Renal cortical epithelial cell (primary cell): ENCODE measurements at places on chromosomes 13 and 19. TPM values are rescaled to one million over a fixed set of nuclear protein-coding genes. Genes with fewer than 3 reads are reported as not detected.

GARIN5A gene
- 0.52 and 0.89 TPM in 2 replicates for total RNA-seq

FXYD1 gene
- not detected in 2 replicates for total RNA-seq

ZNF528 gene
- total RNA-seq: 19.1 and 28.2 TPM in 2 replicates

STOML3 gene
- total RNA-seq: not detected in 2 replicates

SLC15A1 gene
- 1.4 and 4.9 TPM in 2 replicates for total RNA-seq

PTPRH gene
- total RNA-seq: 0.55 and 4.9 TPM in 2 replicates

KBTBD7 gene
- total RNA-seq: 5.0 and 15.7 TPM in 2 replicates

ZNF729 gene
- total RNA-seq: not detected in 2 replicates

CBY2 gene
- 0.05 TPM in 1 of 2 replicates, not detected in the other for total RNA-seq

CCL25 gene
- not detected in 2 replicates for total RNA-seq

ZNF540 gene
- total RNA-seq: 0.45 and 3.8 TPM in 2 replicates

PCDH9 gene
- 0.52 and 4.6 TPM in 2 replicates for total RNA-seq

GRCh38 chr19:32599736-32600157 is 18.8 kb downstream of the PDCD5 start:
- DNase-seq: peak; percentile 67

GRCh38 chr19:45547965-45548609 is 36.5 kb downstream of the OPA3 start:
- DNase-seq: peak; percentile 77

GRCh38 chr13:97141564-97142005 is 80.5 kb upstream of the MBNL2 start:
- DNase-seq: peak; percentile 95

DNA sequence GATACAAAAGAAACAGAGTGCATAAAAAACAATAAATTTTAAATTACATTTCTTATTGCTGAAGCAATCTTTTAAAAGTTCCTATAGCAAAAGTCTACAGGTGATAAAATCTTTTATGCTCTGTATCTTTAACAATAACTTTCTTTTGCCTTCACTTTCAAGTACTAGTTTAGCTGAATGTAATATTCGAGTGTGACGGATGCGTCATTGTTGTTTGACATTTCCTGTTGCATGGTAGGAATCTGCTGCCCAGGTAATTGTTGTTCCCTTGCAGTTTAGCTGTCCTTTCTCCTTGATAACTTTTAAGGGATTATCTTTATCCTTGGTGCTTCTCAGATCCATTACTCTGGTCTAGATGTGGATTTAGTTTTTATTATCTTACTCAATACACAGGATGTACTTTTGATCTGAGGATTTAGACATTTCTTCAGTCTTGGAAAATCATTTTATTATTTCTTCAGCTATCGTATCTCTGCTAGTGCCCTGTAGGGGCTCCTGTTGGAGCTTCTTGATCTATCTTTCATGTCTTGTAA is 2.1 kb upstream of the CPB2 start:
- no peak for DNase-seq

GRCh38 chr19:4693471-4694121 is 23.5 kb upstream of the MYDGF start:
- DNase-seq: no peak

GRCh38 chr19:13366529-13367143 is 139.6 kb downstream of the CACNA1A start:
- DNase-seq: peak; percentile 33

DNA sequence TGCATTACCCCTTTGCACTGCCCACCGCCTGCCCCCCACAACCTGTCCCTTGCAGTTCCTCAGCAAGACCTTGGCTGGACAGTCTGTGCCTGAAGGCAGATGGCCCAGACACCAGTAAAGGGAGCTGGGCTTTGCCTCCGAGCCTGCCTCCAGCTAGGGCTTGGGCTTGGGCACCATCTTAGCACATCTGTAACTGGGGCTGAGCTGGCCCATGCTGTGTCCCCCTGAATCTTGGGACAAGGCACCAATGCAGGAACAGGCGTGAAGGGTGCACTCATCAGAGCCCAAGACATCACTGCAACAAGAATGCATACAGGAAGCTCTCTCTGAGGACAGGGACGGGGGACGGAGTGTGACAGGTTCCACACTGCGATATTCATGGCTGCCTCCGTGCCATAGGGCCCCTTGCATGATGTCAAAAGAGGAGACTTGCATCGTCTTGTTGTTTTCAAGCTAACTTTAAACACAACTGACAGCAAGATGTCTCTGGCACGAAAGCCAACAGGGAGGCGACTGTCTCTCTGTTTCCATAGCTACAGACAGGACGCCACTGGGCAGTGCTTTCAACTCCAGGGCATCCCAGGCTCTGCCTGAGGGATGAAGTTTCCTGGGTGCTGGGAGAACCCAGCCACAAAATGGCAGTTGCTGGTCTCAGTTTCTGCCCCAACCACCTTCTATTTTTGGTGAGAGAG is 8.7 kb upstream of the CHST8 start:
- DNase-seq: no peak

DNA sequence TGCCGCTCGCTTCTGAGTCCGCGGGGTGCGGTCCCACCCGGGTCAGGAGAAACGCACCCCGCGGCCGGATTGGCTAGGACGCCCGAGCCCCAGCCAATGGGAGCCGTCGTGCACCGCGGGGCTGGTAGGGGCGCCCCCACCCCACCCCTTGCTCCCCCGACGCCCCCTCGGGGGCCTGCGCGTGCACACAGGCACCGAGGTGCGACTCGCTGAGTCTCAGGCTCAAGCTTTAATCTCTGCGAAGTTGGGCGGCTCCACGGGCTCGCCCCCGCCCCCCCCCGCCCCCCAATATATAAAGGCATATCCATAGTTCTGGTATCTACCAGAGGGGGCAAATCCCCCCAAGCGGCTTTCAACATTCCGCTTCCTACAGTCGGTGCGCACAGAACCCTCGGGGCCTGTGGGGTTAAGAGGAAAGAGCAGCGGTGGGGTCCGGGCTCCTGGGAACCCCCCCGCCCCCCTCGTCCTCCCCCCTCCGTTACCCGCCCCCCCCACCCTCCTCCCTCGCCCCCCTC is at the start of gene COX6B2:
Gene COX6B2, minus strand, starts transcription at position 22 of the 515 bp plus-strand sequence. CDS start 198 bp downstream, outside the sequence.
- DNase-seq: no peak

- DNase-seq: peak; percentile 44
Measured at GRCh38 chr13:24233351-24233901, 72.9 kb downstream of the SPATA13 start.

DNA sequence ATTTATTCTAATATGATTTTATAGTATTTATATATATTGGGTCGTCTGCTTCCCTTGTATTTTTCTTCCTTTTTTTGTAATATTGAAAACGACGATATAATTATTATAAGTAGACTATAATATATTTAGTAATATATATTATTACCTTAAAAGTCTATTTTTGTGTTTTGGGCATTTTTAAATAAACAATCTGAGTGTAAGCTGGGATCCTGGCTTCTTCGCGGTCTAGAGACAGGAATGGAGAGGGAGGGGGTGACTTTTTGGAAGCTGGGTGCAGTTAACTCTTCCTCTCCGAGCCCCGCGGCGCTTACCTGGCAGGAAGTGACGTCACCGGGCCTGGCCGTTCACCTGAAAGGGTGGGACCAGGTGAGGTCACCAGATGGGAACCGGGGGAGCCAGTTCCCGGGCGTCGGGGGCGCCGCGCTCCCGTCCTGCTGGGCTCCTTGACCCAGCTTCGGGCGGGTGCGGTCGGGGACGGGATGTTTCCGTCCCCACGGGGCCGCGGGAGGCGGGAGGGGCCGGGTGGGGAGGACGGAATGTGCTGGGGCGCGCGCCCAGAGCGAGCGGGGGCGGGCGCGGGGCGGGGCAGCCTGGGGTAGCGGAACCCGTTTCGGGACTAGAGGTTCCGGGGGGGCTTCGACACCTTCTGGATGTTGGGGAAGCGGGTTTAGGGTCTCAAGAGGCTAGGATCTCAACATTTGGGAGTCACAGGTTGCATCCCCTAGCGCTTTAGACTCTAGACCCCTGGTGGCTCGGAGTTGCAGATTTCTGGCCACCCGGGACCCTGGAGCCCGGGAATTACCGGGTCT is 2.8 kb downstream of the ZFP36 start:
- peak; percentile 67 for DNase-seq

DNA sequence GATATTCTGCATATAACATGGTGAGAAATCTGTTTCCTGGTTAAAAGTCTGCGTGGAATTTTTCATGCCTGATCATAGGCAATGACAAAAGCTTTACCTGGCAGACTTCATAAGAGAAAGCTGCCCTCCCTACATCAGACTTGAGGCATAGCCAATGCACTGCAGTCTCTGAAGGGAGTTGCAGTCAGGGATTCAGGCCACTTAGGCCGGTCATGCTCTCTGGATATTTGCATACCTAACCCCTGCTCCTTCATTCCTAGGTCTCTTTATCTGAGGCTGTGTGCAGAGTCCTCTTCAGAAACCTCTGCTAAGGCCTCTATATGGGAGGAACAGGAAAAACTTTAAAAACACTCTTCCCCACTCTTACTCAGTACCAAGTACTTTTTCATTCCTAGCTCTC is 287.4 kb downstream of the PCDH17 start:
- DNase-seq: no peak

- DNase-seq: peak; percentile 46
Measured at GRCh38 chr13:21326155-21327031, 132.7 kb downstream of the ZDHHC20 start.

DNA sequence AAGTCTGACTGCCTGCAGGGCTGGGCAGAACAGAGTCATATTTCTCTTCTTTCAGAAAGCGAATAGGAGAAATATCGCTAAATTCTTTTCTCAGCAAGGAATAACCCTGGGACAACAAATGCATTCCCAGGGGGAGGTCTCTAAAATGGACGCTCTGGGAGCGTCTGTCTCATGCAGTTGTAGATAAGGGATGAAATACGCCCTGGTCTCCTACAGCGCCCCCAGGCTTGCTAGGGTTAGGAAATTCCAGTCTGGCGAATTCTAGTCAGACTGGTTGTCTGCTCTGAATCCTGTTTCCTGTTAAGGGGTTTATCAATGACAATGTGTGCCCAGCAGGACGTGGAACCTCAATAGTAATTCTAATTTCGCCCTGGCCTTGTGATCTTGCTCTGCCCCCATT is 1214.1 kb downstream of the DIAPH3 start:
- DNase-seq: no peak

GRCh38 chr19:15779756-15780476 is 7.5 kb upstream of the OR10H5 start:
- DNase-seq: peak; percentile 8

DNA sequence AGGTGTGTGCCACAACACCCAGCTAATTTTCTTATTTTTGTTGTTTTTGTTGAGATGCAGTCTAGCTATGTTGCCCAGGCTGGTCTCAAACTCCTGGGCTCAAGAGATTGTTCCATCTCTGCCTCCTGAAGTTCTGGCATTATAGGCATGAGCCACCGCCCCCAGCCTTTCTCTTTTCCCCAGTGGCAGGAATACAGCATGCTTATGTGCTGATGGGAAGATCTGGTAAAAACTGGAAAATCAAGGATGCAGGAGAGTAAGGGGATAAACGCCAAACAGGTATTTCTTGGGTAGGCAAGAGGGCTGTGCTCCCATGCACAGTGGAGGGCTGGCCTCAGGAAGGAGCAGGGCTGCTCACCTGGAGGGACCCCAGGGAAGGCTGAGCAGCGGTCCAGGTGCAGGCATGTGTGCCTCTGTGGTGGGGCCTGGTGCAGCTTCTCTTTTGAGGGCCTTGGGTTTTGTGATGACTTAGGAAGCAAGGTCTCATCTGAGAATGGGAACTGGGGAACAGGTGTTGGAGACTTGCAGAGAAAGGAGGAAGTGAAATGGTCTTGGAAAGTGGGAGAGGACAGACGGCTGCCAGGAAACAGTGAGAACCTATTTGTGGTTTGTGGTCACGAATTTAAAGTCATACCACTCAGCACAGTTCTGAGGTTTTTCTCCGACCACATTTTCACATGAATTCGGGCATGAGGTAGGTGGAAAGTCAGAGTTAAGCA is 106.5 kb downstream of the TEX26 start:
- peak; percentile 85 for DNase-seq

DNA sequence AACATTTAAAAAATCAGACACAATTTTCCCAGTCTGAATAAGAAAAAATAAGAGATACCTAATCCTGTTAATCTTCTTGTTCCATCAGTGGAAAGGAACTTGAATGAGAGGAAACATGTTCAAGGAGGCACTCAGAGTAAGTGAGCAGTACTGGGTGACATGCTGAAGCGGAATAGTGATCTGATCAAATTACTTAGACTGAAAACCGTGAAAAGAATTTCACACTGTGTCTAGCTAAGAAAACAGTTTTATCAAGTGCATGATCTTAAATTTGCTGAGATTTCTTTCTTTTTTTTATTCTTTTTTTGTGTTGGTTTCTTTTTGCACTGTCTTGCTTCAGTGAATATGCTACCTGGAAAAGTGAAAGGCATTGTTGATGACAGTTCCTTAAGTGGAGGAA is 249.5 kb upstream of the SLC10A2 start:
- DNase-seq: peak; percentile 45

- no peak for DNase-seq
Measured at GRCh38 chr19:17127671-17128070, 52.1 kb downstream of the MYO9B start.

- DNase-seq: no peak
Measured at GRCh38 chr19:1354970-1355567, 28.6 kb upstream of the NDUFS7 start.

GRCh38 chr13:67106502-67107057 is 123.6 kb downstream of the PCDH9 start:
- no peak for DNase-seq

DNA sequence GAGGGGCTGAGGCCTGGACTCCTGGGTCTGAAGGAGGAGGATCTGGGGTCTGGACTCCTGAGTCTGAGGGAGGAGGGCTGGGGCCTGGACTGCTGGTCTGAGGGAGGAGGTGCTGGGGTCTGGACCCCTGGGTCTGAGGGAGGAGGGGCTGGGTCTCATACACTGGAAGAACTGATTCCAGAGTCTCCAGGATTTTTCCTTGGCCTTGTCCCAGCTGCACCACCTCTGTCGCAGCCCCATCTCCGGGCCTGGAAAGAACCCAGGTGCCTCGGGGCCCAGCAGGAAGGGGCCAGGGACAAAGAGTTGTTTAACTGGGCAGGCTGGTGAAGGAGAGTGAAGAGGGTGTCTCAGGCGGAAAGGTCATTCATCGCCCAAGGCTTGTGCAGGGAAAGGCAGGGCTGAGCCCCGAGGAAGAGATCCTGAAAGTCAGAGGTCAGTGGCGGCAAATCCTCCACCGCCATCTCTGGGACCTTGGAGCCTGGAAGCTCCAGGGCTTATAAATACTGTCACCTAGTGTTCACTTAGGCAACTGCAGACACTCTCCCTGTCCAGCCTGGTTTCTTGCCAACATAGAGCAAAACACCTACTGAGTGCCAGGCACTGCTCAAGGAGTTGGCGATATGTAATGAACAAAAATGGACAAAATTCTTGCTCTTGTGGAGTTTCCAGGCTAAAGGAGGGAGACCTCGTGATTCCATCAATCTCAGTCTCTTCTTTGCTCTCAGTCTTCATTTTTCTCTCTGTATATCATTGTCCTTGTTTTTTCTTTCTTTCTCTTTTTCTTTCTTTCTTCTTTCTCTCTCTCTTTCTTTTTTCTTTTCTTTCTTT is 4.4 kb upstream of the KCNN4 start:
- DNase-seq: peak; percentile 65

DNA sequence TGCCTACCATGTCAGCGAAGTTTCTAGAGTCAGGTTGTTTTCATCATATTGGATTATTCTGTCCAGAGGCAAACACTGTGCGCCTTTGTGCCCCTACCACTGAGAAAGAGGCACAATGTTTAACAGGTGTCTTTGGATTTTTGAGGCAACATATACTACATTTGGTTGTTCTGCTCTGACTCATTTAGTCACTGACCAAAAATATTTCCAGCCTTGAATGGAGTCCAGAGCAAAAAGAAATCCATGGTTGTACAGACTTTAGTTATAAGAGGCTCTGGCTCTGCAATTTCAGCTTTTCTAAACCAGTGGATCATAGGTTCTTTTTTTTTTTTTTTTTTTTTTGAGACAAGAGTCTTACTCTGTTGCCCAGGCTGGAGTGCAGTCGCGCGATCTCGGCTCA is 35.7 kb downstream of the LACC1 start:
- DNase-seq: no peak

GRCh38 chr13:52975161-52975560 is 53.5 kb upstream of the OLFM4 start:
- no peak for DNase-seq

GRCh38 chr13:44259045-44260027 is 114.3 kb upstream of the SERP2 start:
- DNase-seq: peak; percentile 38
